T-helper 22 cell (primary cell): ENCODE measurements at places on chromosomes 6 and 20.

- no peak for DNase-seq
Observed at GRCh38 chr20:19074828-19075516, 137.5 kb upstream of the SLC24A3 start.

DNA sequence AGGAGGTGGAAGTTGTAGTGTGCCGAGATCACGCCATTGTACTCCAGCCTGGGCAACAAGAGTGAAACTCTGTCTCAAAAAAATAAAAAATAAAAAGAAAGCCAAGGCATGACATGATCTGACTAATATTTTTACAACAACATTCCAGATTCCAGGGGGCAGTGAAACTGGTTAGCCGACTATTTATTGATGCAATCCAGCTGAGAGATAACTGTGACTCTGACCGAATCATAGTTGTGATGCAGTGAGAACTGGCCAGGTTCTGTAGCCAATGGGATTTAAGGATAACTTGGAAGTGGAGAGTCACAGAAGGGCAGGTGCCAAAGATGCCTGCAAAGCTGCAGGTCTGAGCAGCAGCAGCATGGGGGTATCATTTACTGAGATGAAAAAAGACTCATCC lies 82.9 kb upstream of the TSHZ2 start:
- DNase-seq = no peak

GRCh38 chr6:133612459-133612858 lies 276.5 kb upstream of the TCF21 start:
- DNase-seq = no peak

- no peak for DNase-seq
Observed at GRCh38 chr6:168231393-168231957, 88.1 kb downstream of the DACT2 start.

DNA sequence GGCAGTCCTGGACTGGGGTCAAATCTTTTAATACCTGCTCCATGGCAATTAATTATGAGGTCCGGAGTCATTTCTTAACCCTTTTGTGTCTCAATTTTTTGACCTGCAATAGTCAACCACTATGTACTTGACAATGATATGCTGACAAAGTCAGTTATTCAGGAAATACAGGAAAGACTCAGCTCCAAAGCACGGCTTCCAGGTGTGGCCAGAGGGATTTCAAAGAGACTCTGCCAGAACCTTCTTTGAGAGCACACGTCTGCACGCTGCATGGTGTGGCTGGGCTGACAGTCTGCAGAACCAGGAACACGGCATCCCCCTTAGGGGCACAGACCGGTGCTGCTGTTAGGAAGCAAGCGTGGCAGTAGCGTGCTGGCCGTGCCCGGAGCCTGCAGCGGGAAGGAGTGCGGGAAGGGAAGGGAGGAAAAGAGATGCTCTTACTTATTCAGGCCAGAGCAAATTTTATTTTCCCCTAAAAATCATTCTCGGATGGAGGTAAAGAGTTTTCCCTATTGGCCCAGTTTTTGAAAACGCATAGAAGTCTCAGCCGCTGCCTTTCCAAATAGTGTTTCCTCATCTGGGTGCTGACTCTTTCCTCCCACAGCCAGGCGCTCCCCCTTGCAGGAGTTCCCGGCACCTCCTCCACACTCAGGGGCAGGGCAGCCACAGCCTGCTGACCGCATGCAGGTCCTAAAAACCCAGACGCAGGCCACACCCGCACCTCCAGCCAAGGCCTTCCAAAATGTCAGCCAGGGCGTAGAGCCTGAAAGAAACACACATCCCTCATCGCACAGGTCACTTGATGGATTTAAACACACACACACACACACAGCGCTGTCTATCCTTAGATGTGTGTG lies 187.4 kb upstream of the SNX9 start:
- DNase-seq = no peak

DNA sequence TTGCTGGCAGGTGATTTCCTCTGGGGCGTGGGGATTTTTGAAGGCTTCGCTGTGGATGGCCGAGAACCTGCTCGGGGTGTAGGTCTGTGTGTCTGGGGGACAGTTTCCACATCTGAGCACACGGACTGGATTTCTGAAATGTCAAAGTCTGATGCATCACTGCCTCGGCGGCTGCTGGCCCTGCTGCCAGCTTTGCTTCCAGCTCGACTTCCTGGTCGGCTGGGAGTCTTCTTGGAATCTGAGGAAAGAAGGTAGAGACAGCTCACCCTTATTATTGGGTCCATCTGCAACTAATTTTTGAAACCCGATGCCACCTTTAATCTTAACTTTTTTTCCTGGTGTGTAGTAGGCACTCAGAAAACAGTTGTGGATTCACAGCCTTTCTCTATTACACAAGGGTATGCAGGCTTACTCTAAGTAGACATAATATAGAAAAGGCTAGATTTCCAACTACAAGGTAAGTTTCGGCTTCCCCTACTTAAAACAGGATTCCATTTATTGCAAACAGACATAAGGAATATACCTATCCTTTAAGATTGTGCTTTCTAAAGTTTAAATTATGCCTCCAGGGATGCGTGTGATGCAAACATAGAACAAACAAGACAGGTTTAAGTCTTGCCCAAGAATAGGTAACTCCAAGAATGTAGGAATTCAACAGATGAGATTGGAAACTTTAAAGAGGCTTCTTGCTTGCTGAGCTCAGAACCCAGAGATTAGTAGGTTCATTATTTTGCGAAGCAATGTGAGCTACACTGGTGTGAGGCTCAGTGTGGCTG lies 183.5 kb downstream of the DST start:
- no peak for DNase-seq

DNA sequence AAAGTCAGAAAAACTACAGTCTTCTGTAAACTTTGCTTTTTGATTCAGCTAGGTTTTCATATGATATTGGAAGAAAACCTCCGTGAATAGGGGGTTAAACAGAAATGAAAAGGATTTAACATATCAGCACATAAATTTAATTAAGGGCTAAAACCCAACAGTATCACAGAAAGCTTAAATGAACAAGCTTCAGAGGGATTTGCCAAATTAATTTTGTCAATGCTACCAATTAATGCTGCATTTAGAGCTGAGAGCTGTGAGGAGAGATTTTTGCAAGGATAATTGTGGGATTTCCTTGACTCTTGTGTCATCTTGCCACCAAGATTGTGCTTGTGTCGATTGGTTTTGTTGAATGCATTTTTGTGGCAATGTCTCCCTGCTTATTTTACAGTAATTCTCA lies 379.9 kb downstream of the CD109 start:
- DNase-seq = no peak

DNA sequence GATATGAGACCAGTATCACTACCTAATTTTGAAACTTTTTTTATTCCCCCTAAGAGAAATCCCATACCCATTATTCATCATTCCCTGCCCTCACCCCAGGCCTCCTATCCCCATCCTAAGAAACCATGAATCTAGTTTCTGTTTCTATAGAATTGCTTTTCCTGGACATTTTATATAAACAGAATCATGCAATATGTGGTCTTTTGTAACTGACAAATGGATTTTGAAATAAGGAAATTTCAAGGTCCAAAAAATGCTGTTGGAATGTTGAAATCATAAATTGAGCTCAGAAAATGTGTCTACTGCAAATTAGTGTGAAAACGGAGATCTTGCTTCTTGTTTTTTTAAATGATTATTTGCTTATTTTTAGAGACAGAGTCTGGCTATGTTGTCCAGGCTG lies 25.1 kb downstream of the RNF217 start:
- DNase-seq = no peak

DNA sequence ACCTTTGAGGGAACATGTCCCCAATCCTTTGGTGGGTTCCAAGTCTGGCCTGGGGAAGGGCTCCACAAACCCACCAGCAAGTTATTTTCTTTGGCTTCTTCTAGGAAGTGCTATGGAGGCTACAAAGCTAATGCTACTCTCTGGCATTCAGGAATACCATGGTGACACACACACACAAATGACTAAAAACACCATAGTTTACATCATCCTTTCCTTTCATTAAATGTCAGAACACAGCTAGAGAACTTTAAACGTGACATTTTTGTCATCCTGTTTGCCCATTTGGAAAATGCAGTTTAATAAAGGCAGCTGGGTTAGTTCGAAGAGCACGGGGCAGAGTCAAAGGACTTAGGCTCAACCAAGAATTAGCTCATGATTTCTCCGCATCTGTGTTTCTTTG lies 40.2 kb upstream of the PROKR2 start:
- no peak for DNase-seq

GRCh38 chr6:17013701-17014100 lies 88.1 kb upstream of the STMND1 start:
- DNase-seq = no peak

DNA sequence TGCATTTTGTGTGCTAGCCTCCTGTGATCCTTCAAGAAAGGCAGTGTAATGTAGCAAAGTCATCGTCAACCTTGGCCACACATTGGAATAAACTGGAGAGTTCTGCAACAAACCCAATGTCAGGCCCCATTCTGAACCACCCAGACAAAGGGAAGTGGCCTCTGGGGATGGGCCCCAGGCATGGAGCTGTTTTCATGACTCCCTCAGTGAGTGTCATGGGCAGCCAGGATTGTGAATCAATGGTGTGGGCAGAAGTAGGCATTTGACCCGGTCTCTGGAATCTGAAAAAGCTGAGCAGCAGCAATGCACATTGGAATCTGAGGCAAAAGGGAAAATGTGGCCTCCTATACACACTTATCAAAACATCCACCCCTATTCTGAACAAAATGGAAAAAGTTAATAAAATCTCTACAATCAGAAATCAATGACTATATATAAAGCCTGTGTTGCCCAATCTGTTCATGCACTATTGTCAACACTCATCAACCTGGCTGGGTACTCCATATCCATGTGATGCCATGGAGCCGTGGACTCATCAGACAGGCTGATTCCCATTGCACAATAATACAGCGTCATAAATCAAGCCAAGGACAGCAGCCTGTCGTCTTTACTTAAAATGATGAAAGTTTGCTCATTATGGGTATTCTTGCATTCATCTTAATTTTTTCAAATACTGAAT lies 134.9 kb upstream of the STMND1 start:
- DNase-seq = no peak

GRCh38 chr6:3109761-3110160 lies 8.8 kb upstream of the BPHL start:
- no peak for DNase-seq

DNA sequence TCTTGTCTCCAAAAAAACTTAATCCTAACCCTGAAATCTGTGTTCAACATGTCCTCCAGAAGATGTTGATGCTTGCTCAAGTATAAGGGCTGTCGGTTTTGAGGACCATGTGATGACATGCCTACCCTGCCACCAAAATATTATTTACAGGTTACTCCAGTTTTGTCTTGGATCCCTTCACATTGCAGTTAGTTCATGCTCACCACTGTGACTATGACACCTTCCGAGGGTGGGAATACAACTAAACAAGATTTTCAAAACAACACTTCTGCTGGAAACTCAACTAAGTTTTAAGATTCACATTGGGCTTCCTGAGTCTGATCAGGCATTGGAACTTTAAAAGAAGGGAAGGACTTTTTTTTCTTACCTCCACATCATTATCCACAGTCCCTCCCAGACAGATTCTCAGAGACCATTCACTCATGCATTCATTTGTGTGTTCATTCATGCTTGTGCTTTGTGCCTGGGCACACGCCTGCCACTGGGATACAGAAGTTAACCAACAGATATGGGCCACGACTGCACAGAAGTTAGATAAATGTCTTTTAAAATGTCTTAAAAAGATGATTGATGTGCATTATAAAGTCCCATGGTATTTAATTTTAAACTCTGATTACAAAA lies 118.7 kb upstream of the GJE1 start:
- DNase-seq = no peak

GRCh38 chr6:72809746-72810379 lies 188.0 kb downstream of the KCNQ5 start:
- DNase-seq = no peak

- DNase-seq = no peak
Observed at GRCh38 chr20:53837126-53837826, 233.1 kb downstream of the BCAS1 start.

DNA sequence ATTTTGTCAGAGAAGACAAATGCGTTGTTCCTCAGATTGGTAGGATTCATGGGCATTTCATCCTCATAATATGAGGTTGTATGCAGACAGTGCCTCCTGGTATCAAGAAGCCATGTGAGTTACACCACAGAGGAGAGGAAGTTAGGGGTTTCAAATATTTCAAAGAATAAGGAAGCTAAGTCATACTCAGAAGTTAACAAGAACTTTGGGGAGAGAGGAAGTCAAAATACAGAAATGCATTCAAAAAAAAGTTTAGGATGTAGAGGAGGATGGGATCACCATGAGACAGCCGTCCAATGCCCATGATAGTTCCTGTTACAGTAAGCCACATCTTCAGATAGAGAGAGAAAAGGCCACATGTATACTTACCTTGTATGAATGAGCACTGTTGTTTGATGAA lies 22.3 kb downstream of the HLA-DOB start:
- DNase-seq = no peak

DNA sequence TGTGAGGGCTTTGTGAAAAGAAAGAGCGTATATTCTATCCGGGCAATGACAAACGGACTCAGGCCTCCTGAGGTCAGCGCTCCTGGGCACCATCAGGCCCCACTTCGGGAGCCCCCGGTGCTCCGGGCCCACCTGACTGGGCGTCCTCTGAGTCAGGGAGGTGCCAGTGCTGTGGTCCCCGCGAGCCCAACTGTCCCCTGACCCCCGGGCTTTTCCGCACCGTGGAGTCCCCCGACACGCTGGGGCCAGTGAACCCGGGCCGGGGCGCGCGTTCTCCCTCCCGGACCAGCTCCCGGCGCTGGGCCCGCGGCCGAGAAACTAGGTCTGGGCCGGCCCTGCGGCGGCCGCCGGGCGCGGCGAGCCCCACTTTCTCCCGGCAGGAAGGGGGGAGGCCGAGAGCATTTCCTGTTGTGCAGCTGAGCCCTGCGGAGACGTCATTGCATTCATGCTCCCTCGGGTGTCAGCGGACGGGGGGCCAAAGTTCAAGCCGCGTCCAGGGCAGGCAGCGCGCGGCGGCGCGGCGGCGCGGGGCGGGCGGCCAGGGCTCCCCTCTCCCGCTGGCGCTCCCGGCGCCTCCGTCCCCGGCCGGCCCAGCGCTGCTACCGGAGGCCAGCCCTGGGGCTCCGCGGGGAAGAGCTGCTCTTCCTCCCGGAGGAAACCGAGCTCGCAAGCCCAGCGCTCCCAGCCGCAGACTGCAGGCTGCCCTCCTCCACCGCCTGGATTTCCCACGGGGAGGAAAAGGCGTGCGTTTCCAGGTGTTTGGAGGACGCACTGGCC lies 18.3 kb downstream of the HIVEP2 start:
- peak; percentile 66 for DNase-seq

DNA sequence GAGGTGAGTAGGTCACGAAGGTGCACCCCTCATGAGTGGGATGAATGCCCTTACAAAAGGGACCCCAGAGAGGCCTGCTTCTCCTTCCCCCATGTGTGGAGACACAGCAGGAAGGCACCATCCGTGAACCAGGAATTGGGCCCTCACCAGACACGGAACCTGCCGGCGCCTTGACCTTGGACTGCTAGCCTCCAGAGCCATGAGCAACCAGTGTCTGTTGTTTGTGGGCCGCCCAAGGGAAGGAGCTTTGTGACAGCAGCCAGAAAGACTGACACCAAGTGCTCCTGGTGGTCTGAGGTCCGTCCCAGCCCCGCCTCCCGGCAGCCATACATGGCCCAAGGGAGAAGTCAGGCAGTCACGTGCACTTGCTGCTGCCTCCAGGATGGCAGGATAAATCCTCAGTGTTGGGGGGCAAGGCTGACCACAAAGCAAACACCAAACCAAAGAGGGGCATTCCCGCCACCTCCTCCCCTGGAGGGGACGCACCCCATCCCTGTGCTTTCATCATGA lies 29.3 kb downstream of the CDH4 start:
- DNase-seq = no peak
